ENCODE measurements at places on chromosomes 16 and 17.

DNA sequence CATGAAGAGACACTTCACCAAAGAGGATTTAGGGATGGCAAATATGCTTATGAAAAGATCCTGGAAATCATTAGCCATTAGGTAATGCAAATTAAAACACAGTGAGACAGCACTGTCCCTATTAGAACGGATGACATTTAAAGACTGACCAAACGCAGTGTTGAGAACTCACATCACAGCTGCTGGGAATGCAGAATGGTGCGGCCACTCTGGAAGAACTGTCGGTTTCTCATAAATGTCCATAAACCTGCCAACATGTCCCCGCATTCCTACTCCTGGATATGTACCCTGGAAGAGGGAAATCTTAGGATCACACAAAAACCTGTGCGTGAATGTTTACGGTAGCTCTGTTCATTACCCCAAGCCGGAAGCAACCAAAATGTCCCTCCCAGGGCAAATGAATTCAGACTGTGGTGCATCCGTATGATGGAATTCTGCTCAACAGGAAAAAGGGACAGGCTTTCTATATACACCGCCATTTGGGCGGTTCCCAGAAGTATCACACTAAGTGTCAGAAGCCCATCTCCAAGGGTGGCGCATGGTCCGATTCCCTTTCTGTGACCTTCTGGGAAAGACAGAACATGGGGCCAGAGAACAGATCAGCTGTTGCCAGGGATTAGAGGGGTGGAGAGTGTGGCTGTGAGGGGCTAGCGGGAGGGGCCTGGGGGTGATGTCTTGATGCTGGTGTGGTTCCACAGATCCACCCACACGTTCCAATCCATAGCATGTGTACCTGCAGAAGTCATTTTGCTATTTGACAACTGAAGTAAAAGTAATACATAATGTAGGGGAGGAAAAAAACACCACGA lies 197.2 kb upstream of the CHMP6 start:
- no peak for DNase-seq

GRCh38 chr16:60318486-60318885 lies 1584.4 kb upstream of the GOT2 start:
- peak; percentile 38 for DNase-seq

- peak; percentile 71 for DNase-seq
These were observed 592 bp downstream of the ALDOA start for GRCh38 chr16:30065943-30066760.

DNA sequence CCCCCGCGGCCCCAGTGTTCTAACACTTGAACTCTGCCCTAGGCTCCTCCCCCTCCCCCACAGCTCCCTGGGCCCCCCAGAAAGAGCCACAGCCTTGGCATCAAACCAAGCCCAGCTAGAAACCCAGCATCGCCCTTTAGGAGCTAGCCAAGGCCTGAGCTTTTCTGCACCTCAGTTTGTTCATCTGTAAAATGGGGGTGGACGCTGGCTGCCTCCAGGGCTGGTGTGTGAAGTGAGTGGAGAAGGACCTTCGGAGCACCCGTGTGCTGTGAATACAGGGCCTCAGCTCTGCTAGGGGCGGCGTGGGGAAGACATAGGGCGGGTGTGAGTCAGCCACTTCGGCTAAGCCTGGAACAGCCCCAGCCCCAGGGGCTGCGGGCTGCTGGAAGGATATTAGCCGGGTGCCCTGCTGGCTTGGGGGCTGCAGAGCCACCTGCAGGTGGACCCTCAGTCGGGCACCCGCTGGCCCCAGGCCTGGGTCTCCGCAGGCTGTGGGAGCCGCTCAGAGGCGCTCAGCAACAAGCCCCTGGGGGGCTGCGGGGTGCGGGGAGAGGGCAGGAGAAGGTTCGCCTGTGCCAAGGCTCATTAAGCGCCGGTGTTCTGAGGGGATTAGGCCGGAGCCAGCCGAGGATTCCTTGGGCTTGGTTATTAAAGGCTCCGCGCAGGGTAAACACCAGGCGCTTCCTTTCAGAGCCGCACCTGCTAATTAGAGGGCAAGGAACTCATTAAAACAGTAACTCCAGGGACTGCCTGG lies 217.0 kb upstream of the CIBAR2 start:
- no peak for DNase-seq

- no peak for DNase-seq
These were observed 23.9 kb downstream of the PTRH2 start for GRCh38 chr17:59683283-59683682.

GRCh38 chr17:9116311-9116835 lies 95.1 kb downstream of the NTN1 start:
- DNase-seq = no peak
